Esophagus muscularis mucosa (tissue), 4 donors: ENCODE measurements at places on chromosomes 4 and X. TPM values are rescaled to one million over a fixed set of nuclear protein-coding genes. Genes with fewer than 3 reads are reported as not detected.
A peak's percentile ranks its signal among the peaks of the same experiment; 100 is the strongest.

GRCh38 chr4:101217353-101218031 lies 129.8 kb downstream of the PPP3CA start:
- DNase-seq = no peak
- no peaks in the 10 kb centered on the region for H3K27me3 ChIP-seq
- no peak overlapping the region for H3K27ac ChIP-seq
- H3K4me1 ChIP-seq = peaks cover 49% of the 10 kb centered on the region
- H3K4me3 ChIP-seq = no peak overlapping the region

DNA sequence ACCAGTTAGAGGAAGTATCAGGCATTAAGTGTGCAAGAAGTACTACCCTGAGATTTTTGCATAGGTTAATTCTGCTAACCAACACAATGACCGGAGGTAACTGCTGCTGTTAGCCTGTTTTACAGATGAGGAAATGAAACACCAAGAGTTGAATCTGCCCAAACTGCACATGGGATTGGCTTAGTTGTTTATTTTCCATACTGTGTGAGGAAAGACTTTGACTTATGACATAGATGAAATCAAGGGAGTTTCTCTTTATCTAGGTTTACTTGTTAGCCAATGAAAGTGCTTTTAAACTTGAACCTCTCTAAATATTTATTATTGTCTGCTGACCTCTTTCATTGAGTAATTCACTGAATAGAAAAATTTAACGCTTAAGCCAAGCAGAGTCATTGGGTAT lies 10.3 kb downstream of the GUCY1B1 start:
- H3K27ac ChIP-seq = no peak overlapping the region
- H3K27me3 ChIP-seq = no peaks in the 10 kb centered on the region
- DNase-seq = no peak
- H3K4me3 ChIP-seq = no peak overlapping the region

DNA sequence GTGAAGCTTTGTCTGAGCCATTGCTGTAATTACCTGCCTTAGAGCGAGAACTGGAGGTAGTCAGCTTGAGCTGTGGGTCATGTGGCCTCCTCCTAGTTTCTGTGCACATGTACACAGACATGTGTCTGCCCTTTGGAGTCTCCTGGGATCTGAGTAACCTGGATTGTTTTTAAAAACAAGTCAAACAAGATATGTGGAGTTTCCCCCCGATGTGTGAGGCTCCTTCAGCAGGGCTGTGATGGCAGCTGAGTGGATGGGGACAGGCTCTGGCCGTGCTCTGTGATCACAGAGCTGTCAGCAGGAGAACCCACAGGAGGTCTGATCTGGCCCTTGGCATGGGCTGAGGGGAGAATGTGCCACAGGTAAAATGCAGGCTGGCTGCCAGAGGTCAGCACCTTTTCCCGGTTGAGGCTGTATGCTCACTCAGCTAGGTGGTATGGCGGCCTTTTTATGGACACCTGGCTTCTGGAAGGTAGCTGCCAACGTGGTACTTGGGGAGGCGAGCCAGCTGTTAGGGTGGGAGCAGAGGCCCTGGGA lies 38.4 kb downstream of the NOP14 start:
- DNase-seq = no peak
- no peak overlapping the region for H3K4me3 ChIP-seq
- H3K4me1 ChIP-seq = no peaks in the 10 kb centered on the region
- no peaks in the 10 kb centered on the region for H3K27me3 ChIP-seq
- no peak overlapping the region for H3K27ac ChIP-seq
- H3K36me3 ChIP-seq = peaks cover 81% of the 10 kb centered on the region

DNA sequence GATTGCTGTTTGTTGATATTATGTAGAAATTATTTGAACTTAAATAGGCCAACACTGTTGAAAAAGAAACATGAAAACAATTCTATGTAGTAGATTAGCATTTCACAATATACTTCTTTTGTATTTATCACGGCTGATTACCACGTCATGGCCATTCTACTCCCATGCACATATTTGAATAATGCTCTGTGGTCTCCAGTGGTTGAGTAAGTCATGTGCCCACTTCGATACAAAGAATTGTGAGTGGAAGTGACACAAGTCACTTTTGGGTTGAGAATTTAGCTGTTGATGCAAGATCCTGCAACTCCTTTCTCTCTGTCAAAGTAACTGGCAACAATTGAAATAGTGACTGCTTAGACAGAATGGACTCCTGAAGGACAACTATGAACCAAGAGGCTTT lies 6.7 kb upstream of the FSTL5 start:
- no peaks in the 10 kb centered on the region for H3K36me3 ChIP-seq
- no peak overlapping the region for H3K4me3 ChIP-seq
- H3K27me3 ChIP-seq = no peaks in the 10 kb centered on the region
- DNase-seq = no peak
- H3K4me1 ChIP-seq = no peaks in the 10 kb centered on the region

DNA sequence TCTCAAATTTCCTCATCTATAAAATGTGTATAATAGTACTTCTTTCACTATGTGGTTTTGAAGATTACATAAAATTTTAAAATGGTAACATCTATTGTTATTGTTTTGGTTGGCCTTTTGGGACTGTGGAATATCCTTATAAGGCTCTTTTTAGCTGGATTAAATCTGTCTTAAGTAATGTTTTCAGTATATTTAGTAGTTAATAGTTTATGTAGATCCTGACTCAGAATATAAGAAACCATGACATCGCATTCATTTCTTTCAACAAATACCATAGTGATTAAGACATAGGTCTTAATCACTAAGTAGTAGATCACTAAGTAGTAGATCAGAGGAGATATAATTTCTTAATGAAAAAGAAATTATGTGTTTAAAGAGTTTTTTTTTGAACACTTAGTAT lies 48.5 kb downstream of the MRPL1 start:
- H3K27ac ChIP-seq = no peak overlapping the region
- DNase-seq = no peak
- H3K4me3 ChIP-seq = no peak overlapping the region
- H3K4me1 ChIP-seq = no peaks in the 10 kb centered on the region
- H3K36me3 ChIP-seq = peaks cover 5% of the 10 kb centered on the region
- H3K27me3 ChIP-seq = no peaks in the 10 kb centered on the region

GRCh38 chr4:168128601-168129000 lies 36.3 kb downstream of the ANXA10 start:
- no peaks in the 10 kb centered on the region for H3K36me3 ChIP-seq
- DNase-seq = no peak
- H3K27ac ChIP-seq = no peak overlapping the region
- H3K27me3 ChIP-seq = no peaks in the 10 kb centered on the region
- no peak overlapping the region for H3K4me3 ChIP-seq

DNA sequence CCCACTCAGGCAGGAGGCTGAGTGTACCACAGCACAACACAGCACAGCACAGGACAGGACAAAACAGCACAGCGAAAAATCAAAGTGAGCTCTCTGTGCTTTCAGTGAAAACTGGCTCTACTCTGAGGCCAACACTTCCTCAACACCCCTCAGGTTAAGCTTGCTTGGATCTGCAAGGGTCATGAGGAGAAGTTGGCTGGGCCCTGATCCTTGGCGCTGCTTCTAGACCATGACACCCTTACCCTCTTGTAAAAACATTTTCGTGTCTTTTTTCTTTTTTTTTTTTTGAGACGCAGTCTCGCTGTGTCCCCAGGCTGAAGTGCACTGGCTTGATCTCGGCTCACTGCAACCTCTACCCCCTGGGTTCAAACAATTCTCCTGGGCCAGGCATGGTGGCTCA lies 25.3 kb downstream of the USP46 start:
- H3K36me3 ChIP-seq = peaks cover 9% of the 10 kb centered on the region
- no peaks in the 10 kb centered on the region for H3K27me3 ChIP-seq
- H3K4me3 ChIP-seq = no peak overlapping the region
- H3K4me1 ChIP-seq = peaks cover 7% of the 10 kb centered on the region
- DNase-seq = no peak

- no peak overlapping the region for H3K27ac ChIP-seq
- H3K4me1 ChIP-seq = no peaks in the 10 kb centered on the region
- no peaks in the 10 kb centered on the region for H3K36me3 ChIP-seq
- H3K27me3 ChIP-seq = no peaks in the 10 kb centered on the region
- DNase-seq = no peak
Measured at GRCh38 chrX:23505531-23506303, 161.6 kb upstream of the PRDX4 start.

GRCh38 chrX:3550160-3550751 lies 163.2 kb downstream of the PRKX start:
- no peak overlapping the region for H3K27ac ChIP-seq
- H3K4me1 ChIP-seq = no peaks in the 10 kb centered on the region
- H3K27me3 ChIP-seq = no peaks in the 10 kb centered on the region
- H3K4me3 ChIP-seq = no peak overlapping the region

- H3K27me3 ChIP-seq = no peaks in the 10 kb centered on the region
- no peak overlapping the region for H3K27ac ChIP-seq
- DNase-seq = no peak
Measured at GRCh38 chr4:126130215-126130614, 815.5 kb downstream of the FAT4 start.

GRCh38 chr4:152659806-152660205 lies 20.0 kb downstream of the TMEM154 start:
- no peaks in the 10 kb centered on the region for H3K27me3 ChIP-seq
- H3K4me3 ChIP-seq = no peak overlapping the region
- no peaks in the 10 kb centered on the region for H3K4me1 ChIP-seq

DNA sequence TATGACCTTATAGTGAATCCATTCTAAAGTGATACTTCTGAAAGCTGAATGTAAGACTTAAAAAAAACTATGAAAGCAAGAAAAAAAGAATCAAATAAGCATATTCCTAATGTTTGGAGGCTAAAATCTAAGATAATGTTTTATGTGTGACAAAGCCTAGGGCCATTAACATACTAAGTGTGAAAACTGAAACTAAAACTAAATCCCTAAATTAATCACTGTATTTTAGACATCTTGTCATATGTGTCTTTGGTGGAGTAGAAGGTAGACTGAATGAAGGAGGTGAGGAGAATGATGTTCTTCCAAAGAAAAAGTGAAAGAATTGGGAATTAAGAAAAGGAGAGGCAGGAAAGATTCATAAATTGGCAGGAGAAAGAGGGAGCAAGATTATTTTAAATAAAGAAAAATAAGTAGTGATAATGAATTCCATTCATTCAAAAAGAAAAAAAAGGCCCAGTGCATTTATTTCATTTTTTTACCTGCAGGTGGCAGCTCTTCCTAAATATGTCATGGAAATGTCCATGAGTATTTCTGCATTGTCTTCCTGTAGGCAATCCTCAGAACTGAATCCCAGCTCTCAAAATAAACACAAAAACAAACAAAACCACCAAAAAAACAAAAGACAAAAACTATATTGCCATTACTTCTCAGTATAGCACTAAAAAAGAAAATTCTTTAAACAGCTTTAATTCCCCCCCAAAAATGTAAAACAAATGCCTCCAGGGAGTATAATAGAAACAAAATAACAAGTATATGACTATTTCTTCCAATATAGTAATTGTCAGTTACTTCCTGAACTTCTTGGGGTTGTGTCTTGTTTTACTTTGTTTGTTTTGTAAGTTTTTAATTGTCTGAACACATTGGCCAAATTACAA lies 17.0 kb upstream of the AP1AR start:
- H3K36me3 ChIP-seq = no peaks in the 10 kb centered on the region
- no peaks in the 10 kb centered on the region for H3K4me1 ChIP-seq
- no peak overlapping the region for H3K27ac ChIP-seq
- H3K27me3 ChIP-seq = no peaks in the 10 kb centered on the region
- DNase-seq = no peak
- no peak overlapping the region for H3K4me3 ChIP-seq

DNA sequence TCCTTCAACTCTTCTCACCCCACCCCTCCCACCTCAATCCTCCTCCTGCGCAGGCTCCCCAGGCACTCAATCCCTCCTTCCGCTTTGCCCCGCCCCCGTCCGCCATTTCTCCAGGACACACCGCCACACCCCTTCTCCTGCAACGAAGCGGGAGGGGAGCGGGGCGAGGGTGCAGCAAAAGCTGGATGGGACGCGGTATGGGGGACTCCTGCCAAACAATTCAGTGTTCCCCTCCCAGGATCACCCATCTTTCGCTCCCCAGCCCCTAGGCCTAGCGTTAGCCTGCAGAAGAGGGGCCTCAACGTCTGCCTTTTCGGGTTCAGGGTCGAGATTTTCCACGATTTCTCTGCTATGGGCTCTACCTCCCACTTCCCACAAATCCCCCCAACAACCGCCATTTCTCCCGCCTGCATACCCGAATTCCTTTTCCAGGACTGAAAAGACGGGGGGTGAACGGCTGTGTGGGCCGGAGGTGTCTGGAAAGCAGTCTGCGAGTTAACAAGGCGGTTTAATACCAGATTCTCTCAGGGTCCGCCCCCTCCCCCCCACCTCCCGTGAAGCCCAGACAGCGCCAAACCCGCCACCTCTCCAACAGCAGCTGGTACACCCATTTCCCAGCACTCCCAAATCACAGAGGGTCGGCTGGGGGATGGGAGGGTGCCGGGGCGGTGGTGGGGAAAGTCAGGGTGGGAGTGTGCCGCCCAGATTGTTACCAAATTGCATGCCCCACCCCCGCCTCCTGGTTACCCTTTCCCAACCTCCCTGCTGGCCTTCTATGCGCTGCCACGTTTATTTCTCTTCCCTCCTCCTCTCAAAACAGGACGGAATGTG lies 774 bp downstream of the ARMCX2 start:
- H3K4me3 ChIP-seq = peak overlapping the region; percentile 62
- no peaks in the 10 kb centered on the region for H3K27me3 ChIP-seq
- no peaks in the 10 kb centered on the region for H3K36me3 ChIP-seq
- peaks cover 22% of the 10 kb centered on the region for H3K4me1 ChIP-seq

DNA sequence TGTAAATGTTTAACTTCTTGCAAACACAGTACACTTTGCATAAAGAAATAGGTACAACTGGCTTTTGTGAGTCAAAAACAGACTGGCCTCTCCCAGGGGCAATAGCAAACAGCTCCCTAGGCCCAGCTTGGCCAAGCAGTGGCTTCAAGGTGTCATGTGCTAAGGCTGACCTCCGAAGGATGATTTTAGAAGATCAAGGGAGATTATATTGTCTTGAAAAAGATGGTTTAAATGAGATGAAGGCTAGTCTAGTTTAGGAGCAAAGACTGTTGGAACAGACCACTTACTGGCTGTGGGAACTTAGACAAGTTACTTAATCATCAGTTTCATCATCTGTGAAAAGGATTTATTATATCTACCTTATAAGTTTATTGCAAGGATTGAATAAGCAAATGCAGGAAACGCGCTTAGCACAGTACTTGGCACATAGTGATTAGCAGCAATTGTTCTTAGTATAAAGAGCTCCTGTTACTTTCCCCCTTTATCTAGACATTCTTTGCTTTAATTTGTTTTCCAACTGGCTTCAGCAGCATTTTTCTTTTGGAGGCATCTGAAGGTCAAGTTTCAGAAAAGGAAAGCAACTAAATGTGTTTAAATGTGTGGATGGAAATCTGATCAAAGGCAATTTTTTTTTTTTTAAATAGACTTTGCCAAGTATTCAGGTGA lies 17.2 kb downstream of the ANXA3 start:
- no peaks in the 10 kb centered on the region for H3K27me3 ChIP-seq
- peak overlapping the region; percentile 9 for H3K4me3 ChIP-seq
- H3K27ac ChIP-seq = peak overlapping the region; percentile 63
- peaks cover 9% of the 10 kb centered on the region for H3K36me3 ChIP-seq

GRCh38 chr4:54400802-54401201 lies 171.7 kb downstream of the PDGFRA start:
- peaks cover 19% of the 10 kb centered on the region for H3K4me1 ChIP-seq
- H3K27me3 ChIP-seq = no peaks in the 10 kb centered on the region
- DNase-seq = no peak
- no peak overlapping the region for H3K4me3 ChIP-seq
- no peaks in the 10 kb centered on the region for H3K36me3 ChIP-seq

Gene MAEA
- total RNA-seq = 58.6 TPM

Gene GJB1
- 0.19 TPM for total RNA-seq

Gene OTUD5
- 39.9 TPM for total RNA-seq

Gene OTUD6A
- total RNA-seq = not detected

Gene PF4V1
- not detected for total RNA-seq
